Smooth muscle cell of bladder (primary cell): ENCODE measurements at places on chromosomes 7 and 10. TPM values are rescaled to one million over a fixed set of nuclear protein-coding genes. Genes with fewer than 3 reads are reported as not detected.

The OR2A42 gene
- under 0.01 TPM in 1 of 2 replicates, not detected in the other for total RNA-seq

The OR6V1 gene
- total RNA-seq: not detected in 2 replicates

The STEAP1B gene
- total RNA-seq: 4.6 and 6.9 TPM in 2 replicates

The FKBP6 gene
- under 0.01 TPM in 1 of 2 replicates, not detected in the other for total RNA-seq

The WDR86 gene
- 3.1 and 7.1 TPM in 2 replicates for total RNA-seq

The MAGI2 gene
- total RNA-seq: 8.2 and 8.5 TPM in 2 replicates

The LIPM gene
- total RNA-seq: not detected in 2 replicates

The AKR1C8 gene
- total RNA-seq: not detected in 2 replicates

The CPEB3 gene
- total RNA-seq: 0.43 and 0.55 TPM in 2 replicates
